ENCODE measurements at places on chromosomes 7 and 10.
A peak's percentile ranks its signal among the peaks of the same experiment; 100 is the strongest.

DNA sequence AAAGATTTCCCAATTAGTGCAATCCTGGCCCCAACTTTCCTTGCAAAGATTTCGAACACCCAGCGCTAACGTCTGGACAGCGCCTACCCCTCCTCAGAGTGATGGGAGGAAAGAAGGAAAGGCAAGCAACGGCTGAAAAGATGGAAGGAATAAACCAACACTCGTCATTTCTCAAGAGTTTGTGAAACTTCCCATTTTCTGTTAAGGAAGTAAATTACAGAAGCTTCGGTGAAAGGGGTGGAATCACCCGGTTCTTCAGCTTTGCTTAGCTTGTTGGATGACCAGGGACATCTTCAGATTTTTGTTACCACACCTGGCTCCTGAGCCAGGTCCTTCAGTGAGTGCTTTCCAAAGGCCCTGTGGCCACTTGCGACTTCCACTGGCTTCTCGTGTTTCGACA is 313.1 kb downstream of the SKIDA1 start:
- DNase-seq, result no peak

DNA sequence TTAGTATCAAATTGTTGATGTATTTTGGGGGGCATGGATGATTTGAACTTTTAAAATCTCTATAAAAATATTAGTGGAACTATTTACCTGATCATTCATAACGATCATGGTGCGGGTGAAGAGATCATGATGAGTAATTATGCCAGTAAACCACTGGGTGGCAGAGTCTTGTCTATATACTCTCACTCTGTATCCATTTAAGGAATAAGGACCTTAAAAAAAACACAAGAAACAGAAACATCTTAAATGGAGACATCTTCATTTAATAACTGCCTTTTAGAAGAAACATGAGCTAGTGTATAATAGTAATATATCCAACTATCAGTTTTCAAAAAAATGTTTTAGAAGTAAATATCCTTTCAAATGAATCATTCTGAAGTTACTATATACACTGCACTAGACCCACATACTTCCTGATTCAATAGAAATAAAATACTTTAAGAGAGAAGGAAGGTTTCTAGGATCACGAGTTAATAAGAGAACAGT is 84.0 kb downstream of the NRBF2 start:
- peak; percentile 15 for DNase-seq

- DNase-seq, result no peak
These were observed 530.5 kb downstream of the ACTR3B start for GRCh38 chr7:153290066-153290465.

DNA sequence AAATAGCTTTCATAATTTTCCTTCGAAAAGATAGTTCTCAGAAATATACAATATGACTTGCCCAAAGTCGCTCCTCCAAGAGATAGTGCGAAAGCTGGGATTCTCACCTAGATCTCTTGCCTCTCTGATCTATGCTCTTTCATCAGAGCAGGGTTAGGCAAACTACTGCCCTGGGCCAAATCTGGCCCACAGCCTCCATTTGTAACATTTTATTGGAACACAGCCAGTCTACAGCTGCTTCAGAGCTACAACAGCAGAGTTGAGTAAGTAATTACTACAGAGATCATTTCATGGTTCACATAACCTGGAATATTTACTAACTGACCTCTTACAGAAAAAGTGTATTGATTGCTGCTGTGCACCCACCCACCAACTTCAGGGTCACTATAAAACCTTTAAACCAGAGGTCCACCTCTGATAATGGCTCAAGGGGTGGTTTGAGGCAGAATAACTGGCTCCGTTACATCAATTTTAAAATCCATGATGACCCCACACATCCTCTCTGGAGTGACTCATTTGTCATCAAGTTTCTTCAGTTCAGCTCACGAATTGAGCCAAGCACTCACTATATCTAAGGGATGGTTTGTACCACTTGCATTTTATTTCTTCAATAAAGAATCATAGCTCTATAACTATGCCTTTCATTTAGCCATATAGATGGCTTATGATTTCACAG is 1019.0 kb downstream of the XPNPEP1 start:
- DNase-seq, result peak; percentile 34

GRCh38 chr7:159329818-159330378 is 185.2 kb upstream of the VIPR2 start:
- no peak for DNase-seq

DNA sequence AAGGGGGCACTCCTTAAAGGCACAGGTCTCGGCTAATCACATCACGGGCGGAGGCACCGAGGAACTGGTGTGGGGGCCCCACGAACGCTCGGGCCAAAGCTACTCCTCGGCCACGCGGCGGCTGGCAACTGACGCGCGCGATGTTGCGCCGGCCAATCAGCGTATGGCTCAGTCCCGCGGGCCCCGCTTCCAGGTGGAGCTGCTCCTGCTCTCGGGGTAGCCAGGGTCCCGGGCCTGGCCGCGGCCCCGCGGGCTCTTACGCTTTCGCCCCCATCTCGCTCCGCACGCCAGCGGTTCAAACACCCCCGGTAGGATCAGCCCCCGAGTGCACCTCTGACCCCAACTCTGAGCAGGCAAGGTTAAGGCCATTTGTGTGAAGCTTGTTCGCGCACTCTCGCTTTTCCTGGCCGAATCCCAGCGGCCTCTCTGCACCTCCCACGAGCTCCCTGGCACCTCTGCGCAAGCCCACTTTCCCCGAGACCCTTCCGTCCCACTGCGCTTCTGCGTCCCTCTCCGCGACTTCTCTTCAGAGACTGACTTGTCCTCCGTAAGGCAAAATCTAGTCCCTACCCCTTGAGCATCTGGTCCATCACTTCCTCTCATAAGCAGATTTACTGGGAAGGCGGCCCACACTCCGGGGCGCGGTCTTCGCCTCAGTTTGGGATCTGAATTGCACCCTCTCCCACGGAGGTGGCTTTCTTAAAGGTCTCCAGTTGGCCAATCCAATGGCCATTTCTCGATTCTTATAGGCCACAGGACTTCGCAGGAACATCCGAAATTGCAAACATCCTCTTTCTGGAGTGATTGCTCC is 200.9 kb upstream of the TBX20 start:
- no peak for DNase-seq

DNA sequence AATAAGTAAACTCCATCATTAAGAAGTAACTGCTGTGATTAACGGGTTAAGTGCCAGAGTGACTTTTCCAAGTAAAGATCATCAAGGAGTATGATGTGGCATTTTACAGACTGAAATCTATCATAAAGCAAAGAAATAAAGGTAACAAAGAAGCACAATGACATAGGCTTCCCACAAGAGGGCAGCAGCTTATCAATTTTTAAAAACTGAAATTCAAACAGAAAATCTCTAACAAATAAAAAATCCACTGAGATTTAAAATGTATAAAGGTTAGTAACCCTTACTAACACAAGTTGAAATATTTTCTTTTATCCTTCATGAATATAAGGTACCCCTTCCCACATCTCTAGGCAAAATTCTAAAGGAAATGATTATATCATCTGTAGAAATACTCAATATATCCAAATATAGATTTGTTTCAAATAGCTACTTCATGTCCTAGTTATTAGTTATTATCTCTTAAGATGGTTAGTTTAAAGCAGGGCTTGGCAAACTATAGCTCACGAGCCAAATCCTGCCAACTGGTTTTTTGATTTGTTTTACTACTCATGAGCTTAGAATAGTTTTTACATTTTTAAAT is 29.2 kb downstream of the FAM3C start:
- DNase-seq, result peak; percentile 13

DNA sequence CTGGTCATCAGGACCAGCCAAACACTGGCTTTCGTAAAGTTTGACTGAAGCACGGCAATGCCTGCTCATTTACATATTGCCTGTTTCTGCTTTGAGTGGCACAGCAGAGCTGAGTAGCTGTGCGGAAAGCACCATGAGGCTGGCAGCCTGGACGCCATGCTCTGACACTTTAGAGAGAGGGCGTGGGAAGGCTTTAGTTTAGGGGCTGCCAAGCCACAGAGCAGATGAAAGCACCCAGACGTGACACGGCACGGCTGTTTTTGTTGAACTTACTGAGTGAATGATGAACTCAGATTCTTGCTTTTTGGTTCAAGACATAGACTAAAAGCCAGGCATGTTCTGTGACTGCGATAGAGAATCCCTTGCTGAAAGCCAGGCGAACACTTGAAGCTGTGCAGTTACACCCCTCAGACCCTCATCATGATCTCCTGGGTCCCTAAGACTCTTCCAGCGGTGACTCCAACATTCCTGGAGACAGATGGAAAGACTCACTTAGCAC is 182.1 kb downstream of the ZMYND11 start:
- DNase-seq, result no peak

DNA sequence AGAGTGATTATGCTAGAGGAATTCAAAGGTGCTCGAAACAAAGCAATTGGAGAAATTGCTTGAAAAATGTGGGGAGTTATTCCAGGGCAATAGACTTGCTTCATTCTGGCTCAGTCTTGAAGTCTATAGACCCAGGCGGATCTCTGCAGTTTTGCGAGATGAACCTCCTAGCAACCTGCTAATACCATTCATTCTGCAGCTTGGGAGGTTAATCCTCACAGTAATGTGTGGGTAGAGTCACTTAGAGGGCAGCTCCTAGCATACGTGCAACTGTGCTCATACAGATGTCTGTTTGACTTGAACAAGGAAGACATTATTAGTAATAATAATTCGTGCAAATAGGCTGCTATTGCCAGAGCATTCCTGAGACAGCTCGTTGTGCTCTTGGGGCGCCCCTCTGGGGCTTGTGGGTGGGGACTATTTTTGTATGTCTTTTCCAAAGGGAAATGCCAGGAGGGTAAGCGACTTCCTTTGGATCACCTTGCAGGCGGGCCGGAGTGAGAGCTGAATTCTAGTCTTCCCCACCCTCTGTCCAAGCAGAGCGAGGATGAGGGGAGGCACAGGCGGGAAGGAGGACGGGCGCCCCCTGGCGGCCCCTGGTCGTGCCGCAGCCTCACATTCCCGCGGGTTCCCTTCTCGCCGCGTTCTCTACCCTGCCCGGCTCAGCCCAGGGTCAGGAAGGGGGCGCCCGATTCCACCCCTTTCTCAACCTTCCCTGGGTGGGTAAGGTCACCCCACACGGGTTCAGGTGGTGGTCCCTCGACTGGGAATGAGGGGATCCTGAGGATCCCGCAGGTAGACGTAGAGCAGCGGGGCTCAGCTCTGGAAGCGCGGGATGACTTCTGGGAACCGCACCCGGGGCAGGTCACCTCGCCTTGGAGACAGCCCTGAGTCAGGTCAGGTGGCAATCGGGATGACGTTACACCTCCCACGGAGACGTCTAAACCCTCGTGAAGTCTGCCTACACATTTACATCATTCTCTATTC is 241.5 kb downstream of the PHTF2 start:
- DNase-seq, result peak; percentile 19

GRCh38 chr10:30974773-30975415 is 56.8 kb downstream of the ZNF438 start:
- no peak for DNase-seq

GRCh38 chr10:28294169-28294532 is 8.7 kb downstream of the MPP7 start:
- DNase-seq, result no peak

GRCh38 chr7:9939176-9939575 is 1034.5 kb upstream of the PHF14 start:
- no peak for DNase-seq

DNA sequence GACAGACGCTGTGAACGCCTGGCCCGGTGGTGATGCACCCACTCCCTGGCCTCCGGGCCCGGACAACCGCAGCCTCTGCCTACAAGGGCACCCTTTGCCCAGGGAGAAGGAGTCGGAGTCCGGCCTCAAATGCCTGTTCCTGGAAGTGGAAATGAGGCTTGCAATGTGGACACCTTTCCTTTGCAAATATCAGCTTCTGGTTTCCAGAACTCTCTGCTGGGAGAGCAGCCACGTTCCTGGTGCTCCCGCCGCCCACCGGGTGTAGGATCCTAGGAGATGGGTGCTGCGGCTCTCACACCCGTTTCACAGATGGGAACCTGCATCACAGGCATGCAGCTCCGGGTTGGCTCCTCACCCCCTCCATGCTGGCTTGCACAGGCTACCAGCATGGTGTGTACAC is 2.9 kb downstream of the FOXL3 start:
- no peak for DNase-seq

DNA sequence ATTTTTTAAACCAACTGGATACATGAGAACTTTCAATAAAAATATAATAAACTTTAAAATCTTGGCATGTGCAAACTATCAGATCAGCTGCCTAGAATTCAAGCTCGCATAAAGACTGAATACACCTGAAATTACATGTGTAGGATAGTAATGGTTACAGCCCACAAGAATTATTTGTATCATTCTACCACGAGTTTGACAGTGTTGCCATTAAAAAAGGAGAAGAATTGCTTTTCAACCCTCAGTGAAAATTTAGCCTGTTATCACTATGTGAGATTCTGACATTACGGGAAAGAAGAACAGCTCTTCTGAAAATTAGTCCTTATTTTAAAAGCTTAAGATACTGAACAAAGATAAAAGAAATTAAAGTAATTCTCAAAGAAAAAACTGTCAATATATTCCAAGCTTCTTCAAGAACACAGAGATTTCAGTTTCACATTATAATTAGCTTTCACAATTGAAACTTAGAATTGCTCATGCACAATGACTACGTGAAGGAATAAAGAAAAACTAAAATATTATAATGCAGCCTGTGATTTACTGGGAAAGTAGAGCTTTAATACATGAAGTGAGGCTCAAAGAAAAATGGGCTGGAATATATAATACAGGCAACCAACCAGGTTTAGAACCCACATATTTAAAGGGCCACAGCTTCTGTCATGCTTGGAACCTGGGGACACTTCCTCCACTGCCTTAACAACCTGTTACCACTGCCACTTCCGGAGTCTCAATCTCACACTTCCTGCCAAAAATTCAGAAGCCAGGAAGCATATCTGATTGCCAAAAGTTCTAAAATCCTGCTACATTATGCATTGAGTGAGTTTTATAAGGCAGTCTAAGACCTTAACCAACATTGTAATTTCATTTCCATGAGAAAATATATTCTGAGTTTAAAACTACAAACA is 23.2 kb downstream of the TPK1 start:
- DNase-seq, result no peak

DNA sequence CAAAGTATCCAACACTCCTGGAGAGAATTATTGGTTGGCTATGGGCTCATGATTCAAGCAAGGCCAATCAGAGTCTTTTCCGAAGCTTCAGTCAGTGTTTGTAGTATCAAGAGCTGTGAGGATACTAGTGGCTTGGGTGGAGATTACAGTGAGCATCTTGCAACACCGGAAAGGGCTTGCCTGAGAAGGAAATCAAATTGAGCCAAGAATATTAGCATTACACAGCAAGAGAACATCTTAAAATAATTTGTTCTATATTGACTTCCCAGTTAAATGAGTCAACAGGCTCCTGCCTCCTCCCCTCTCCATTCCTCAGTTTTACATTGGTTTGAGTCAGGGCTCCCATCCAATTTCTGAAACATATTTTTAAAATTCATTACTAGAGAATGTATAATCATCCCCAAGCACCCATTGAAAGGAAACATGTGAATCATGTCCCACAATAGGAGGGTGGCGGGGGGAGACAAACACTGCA is 127.4 kb downstream of the ELAPOR2 start:
- no peak for DNase-seq

- no peak for DNase-seq
These were observed 75.2 kb downstream of the TRIL start for GRCh38 chr7:28882869-28883470.

- DNase-seq, result no peak
These were observed 291.8 kb downstream of the AHR start for GRCh38 chr7:17590221-17590620.

All from BE2C (cell line).